ENCODE measurements at places on chromosomes 5 and 9. TPM values are rescaled to one million over a fixed set of nuclear protein-coding genes. Genes with fewer than 3 reads are reported as not detected.

DNA sequence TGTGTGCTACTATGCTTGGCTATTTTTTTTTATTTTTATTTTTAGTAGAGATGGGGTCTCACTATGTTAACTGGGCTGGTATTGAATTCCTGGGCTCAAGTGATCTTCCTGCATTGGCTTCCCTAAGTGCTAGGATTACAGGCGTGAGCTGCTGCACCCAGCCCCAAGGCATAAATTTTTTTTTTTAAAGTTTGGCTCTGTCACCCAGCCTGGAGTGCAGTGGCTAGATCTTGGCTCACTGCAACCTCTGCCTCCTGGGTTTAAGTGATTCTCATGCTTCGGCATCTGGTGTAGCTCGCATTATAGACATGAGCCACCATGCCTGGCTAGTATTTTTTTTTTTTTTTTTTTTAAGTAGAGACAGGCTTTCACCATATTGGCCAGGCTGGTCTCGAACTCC is 70.3 kb downstream of the RAB24 start:
- H3K27me3 ChIP-seq, result no peaks in the 10 kb centered on the region
- DNase-seq, result no peak
- H3K27ac ChIP-seq, result no peak overlapping the region
- H3K4me3 ChIP-seq, result no peak overlapping the region
- peaks cover 35% of the 10 kb centered on the region for H3K36me3 ChIP-seq

- H3K4me3 ChIP-seq, result no peak overlapping the region
- H3K27me3 ChIP-seq, result no peaks in the 10 kb centered on the region
These were observed 29.4 kb downstream of the SYK start for GRCh38 chr9:90830977-90831376.

DNA sequence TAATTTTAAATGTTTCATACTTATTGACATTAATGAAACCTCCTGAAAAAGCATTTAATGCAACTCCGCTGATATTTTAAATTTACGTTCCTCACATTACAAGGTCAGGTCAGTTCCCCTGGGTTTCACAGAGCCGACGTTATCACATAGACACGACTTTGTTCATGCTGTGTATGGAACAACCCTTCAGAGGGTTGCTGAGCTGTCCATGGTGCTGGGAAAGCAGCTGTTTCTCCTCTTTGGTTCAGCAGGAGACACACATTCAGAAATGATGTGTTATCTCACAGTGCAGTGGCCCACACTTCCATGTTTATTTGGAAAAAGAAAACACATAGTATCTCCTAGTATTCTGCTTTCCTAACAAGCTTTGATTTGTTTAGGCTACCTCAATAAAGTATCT is 53.5 kb downstream of the PPP2R2B start:
- no peak for DNase-seq
- H3K27me3 ChIP-seq, result no peaks in the 10 kb centered on the region
- no peak overlapping the region for H3K4me3 ChIP-seq
- H3K27ac ChIP-seq, result no peak overlapping the region

DNA sequence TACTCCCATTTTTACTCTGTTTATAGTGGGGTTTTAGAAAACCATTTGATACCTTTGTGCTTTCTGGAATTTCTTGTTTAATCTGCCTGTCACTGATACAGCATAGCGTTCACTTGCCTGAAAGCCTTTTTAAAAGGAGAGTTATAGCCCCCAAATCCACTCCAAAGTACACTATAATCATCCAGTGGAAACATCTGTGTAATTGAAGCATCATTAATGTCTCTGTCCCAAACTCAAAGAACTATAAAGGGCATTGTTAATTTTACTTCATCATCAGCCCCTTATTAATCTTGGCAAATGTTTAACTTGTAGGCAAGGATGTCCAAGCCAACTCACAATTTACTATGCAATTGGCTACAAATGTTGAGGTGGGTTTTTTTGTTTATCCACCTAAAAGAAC is 64.3 kb downstream of the TMEM252 start:
- DNase-seq, result no peak
- H3K36me3 ChIP-seq, result no peaks in the 10 kb centered on the region
- H3K27ac ChIP-seq, result no peak overlapping the region
- H3K4me1 ChIP-seq, result no peaks in the 10 kb centered on the region
- H3K4me3 ChIP-seq, result no peak overlapping the region

DNA sequence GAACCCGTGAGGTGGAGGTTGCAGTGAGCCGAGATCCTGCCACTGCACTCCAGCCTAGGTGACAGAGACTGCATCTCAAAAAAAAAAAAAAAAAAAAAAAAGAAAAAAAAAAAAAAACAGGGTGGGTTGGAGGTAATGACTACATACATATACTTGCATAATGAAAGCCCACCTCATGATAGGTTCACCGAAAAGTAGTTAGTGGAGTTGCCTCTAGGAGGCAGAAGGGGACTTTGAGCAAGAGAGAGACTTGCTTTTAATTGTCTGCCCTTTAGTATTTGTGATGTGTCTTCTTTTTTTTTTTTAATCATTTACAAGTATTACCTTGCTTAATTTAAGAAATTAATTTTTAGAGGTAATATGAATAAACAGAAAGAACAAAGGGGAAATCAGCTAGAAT is 99.8 kb downstream of the PPARGC1B start:
- no peak overlapping the region for H3K27ac ChIP-seq
- no peak for DNase-seq
- no peak overlapping the region for H3K4me3 ChIP-seq
- H3K4me1 ChIP-seq, result no peaks in the 10 kb centered on the region
- H3K27me3 ChIP-seq, result no peaks in the 10 kb centered on the region
- peaks cover 19% of the 10 kb centered on the region for H3K36me3 ChIP-seq

The CCDC192 gene
- not detected for total RNA-seq

The LECT2 gene
- not detected for total RNA-seq

The SPATA9 gene
- total RNA-seq, result not detected

The HTR1A gene
- not detected for total RNA-seq
